NCI-H2081 (cell line): ENCODE measurements at places on chromosomes 4 and X.

DNA sequence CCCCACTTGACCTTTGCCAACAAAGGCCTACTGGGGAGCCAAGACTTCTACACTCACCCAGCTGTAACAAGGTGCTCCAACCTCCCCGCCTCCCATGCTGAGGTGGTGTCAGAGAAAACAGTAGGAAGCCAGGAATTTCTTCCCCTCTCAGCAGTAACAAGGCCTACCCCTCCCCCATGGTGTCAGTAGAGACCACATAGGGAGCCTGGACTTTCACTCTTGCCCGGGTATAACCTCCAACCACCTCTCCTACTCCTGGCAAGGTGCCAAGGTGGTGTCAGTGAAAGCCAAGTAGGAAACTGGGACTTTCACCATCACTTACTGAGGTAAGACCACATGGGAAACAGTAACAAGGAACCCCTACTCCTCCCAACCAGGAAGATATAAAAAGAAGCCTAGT is 93.1 kb downstream of the SLC16A2 start:
- no peak for DNase-seq

- no peak for DNase-seq
Observed at GRCh38 chr4:1851575-1852410, 4.2 kb downstream of the LETM1 start.

- no peak for DNase-seq
Observed at GRCh38 chr4:26141911-26142638, 178.7 kb upstream of the RBPJ start.

GRCh38 chr4:158128540-158128939 is 44.3 kb downstream of the GASK1B start:
- no peak for DNase-seq

DNA sequence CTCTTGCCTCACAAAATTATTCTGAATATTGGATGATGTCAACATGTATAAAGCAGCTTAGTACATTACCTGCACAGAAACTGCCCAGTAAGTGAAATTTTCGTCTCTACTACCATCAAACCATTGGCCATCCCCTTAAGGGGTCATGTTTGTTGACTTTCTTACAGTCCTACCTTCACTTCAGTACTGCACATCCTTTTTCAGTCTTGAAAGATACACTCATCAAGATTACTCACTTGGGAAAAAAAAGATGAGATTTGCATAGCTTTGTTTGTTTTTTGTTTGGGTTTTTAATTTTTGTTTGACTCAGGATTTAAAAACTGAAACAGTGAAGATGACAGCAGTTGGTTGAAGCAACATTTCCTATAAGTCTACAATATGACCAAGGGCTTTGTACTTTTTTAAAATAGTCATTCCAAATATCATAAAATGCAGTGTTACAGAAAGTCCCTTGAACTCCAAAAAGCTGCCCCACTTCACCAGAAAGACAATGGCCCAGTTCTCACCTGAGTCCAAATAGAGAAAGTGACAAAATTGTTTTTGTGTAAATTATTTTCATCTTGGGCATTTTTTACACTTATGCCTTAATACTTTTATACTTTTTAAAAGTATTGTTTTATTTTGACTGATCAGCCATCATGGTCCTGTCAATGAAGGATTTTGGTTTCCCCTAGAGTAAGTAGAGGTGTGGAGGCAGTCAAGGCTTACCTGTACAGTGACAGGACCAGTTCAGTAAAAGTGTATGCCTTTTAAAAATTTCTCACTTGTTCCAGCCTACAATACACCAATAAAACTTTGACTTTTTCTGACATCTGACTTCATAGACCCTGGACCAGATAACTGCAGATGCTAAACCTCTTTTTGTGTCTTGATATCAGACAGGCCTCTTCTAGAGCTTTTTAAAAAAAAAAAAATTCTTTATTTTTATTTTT is 59.7 kb upstream of the EDA2R start:
- DNase-seq: no peak

- no peak for DNase-seq
Observed at GRCh38 chr4:8053688-8054449, 104.7 kb downstream of the ABLIM2 start.
